ENCODE measurements at places on chromosomes 7 and 10. TPM values are rescaled to one million over a fixed set of nuclear protein-coding genes. Genes with fewer than 3 reads are reported as not detected.

Gene PNLIPRP3
- total RNA-seq: not detected

DNA sequence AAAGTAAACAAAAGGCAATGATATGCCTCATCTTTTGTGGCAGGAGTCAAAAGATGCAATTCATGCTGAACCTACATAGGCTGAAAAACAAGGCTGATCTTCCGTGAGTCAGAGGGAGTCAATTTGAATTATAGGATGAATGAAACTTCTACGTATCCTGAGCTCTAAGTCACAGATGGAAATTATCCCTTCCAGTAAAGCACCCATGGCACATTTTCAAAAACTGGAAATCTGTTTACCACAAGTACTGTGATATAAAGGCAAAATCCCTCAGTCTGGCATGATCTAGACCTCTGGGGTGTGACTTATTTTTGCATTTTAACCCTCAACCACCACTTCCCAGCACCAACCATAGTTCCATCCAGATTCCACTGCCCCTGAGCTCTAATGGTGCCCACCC is 69.6 kb downstream of the NRG3 start:
- DNase-seq: no peak

DNA sequence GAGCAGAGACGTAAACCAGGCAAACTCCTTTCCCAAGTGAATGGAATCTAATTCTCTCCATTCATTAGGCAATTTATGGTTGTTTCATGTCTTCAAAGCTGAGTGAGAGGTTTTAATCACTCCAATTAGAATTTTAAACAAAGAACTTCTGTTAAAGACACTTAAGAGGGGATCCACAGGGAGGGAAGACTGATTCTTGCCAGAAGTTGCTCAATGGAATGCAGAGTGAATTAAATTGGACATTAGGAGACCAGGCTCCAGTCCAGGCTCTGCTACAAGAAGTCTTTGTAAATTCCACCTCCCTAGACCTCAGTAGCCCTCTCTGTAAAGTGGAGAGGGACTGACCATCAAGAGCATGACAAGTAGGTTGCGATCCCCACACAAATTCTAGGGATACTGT is 130.7 kb upstream of the TMEM72 start:
- DNase-seq: no peak

DNA sequence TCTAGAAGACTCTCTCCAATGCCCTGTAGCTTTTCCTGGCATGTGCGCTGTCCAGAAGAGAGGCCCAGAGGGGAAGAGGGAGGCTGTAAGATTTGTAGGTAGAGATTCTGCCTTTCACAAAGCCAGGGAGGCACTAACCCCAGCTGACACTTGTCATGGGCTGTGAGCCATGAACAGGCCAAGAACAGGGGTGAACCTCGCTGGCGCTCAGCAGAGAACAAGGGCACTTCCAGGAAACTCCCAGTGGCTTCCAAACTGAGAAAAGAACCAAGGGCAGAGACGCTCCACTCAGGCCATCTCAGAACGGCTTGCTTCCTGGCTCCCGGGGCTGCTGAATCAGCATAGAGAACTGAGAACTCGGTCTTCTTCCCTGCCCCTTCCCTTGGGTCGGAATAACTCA is 257.8 kb upstream of the ZNF32 start:
- no peak for DNase-seq

GRCh38 chr10:4127518-4128315 is 342.7 kb upstream of the KLF6 start:
- peak; percentile 83 for DNase-seq

GRCh38 chr7:115822801-115823200 is 207.8 kb downstream of the TFEC start:
- no peak for DNase-seq

GRCh38 chr10:116170815-116171250 is 102.2 kb downstream of the GFRA1 start:
- DNase-seq: no peak

DNA sequence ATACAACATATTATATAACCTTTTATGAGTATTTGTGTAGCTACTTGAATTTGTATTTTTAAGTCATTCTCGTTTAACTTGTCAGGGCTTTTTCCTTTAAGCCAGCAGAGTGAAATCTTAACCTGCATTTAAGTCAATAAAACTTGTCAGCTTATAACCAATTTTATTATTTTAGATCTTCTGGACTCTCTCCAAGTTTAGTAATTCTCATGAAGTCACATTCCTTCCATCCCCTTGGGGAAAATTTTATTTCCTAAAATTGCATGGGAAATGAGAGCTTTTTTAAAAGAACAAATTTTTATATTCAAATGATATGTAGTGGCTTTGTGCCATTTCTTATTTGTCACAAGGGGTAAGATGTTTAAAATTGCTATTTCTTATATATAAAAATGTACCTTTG is 74.0 kb downstream of the SEPTIN7 start:
- no peak for DNase-seq

GRCh38 chr10:63491588-63492316 is 26.0 kb upstream of the JMJD1C start:
- no peak for DNase-seq

- DNase-seq: peak; percentile 41
These were observed 162.2 kb upstream of the FAM3C start for GRCh38 chr7:121558288-121558687.

All from Karpas-422 (cell line).